ENCODE measurements at places on chromosomes 1 and 21.

GRCh38 chr1:81989524-81989923, 188.8 kb downstream of the ADGRL2 start:
- no peak for DNase-seq

DNA sequence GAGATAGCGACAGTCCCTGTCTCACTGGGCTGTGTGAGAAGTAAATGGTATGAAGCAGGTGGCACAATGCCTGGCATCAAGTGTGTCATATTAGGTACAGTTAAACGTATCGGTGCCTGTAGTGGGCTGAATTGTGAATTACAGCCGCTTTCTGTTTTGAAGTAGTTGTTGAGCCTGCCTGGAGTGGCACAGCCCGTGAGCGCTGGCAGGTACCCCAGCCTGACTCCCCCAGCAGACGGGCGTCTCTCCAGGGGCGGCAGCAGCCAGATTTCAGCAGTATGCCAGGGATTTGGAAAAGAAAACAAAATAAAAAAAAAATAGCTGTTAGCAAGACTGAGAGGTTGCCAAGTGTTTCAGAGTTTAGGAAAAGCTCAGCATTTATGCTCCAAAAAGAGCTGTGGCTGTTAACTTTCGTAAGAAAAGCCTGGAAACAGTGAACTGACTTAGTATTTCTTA, 26.6 kb upstream of the GPR153 start:
- DNase-seq = no peak

DNA sequence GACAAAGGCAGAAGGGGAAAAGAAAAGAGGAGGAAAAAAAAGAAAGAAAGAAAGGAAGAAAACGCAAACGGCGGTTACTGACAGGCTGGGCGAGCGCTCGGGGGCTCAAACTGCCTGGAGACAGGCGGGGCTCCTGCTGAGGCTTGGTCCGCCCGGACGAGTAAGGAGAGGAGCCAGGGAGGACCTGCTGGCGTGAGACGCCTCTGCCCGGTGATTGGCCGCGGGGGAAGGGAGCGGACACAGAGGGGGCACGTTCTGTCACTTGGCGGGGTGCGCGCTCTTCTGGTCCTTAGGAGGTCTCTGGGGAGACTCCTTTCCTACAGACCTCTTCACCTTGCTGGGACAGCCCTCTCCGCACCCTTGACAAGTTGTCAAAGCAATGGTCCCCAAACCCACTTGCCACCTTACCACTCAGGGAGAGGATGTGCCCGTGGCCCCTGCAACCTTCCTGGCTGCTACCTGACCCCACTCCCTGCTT, 791 bp upstream of the PIK3R3 start:
- no peak for DNase-seq

- no peak for DNase-seq
Observed at GRCh38 chr1:17828991-17829390, 73.9 kb downstream of the ACTL8 start.

DNA sequence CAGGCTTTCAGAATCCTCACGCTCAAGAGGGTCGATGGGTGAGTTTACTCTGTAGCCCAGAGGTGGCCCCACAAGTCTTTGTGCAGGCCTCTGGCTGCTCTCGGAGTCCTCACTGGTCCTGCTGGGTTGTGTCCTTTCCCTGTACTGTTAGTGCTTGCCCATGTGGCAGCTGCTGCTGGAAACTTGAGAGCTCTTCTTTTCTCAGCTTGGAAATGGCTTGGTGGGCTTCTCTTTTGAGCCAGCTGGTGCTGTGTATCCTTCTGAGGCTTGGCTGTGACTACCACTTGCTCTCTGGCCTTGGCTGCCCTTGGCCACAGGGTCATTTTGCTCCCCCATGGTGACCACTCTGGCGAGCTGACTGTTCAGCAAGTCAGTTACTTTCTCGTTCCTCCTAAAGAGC, 82.2 kb upstream of the LMO4 start:
- no peak for DNase-seq

- DNase-seq = no peak
Observed at GRCh38 chr1:184075055-184076029, 23.8 kb downstream of the TSEN15 start.

- DNase-seq = no peak
Observed at GRCh38 chr1:12488666-12489354, 129.2 kb downstream of the DHRS3 start.

- no peak for DNase-seq
Observed at GRCh38 chr1:226203240-226203639, 16.7 kb upstream of the ACBD3 start.

GRCh38 chr1:183244466-183244865, 58.4 kb downstream of the LAMC2 start:
- no peak for DNase-seq

DNA sequence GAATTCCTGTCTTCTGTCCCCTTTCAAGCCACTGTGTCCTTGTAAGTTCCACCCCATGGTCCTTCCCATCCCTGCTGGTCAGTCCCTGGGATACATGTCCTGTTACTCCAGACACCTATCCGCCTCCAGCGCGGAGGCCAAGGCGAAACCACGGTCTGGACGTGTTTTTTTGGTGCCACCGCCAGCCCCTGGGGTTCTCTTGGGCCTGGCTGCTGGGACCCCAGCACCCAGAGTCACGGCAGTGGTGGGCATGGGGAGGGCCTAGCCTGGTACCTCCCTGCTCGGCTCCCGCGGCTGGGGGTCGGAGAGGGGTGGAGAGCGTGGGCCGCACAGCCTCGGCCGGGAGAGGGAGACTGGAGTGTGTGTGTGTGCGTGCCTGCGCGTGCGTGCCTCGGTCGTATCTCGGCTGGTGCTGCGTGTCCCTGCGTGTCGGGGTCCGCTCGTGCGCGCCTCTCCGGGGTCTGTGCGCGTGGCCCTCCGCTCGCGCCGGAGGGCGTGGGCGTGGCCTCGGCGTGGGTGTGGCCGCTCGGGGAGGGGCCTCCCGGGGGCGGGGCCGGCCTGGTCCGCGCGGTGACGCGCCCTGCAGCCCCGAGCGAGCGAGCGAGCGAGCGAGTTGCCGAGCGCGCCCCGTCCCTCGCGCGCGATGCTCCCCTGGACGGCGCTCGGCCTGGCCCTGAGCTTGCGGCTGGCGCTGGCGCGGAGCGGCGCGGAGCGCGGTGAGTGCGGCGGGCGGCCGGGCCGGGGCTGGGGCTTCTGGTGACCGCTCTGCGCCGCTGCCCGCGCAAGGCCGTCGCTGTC, at the start of gene VWA1:
Gene VWA1 (plus strand): TSS at position 585 of the 798 bp plus-strand sequence. CDS start 59 bp downstream, at position 644.
- peak; percentile 45 for DNase-seq

- DNase-seq = no peak
Observed at GRCh38 chr1:116824631-116825206, 70.5 kb downstream of the CD2 start.

- DNase-seq = no peak
Observed at GRCh38 chr1:11985171-11985570, 4.9 kb downstream of the MFN2 start.

- DNase-seq = no peak
Observed at GRCh38 chr1:221612047-221612777, 129.7 kb downstream of the DUSP10 start.

DNA sequence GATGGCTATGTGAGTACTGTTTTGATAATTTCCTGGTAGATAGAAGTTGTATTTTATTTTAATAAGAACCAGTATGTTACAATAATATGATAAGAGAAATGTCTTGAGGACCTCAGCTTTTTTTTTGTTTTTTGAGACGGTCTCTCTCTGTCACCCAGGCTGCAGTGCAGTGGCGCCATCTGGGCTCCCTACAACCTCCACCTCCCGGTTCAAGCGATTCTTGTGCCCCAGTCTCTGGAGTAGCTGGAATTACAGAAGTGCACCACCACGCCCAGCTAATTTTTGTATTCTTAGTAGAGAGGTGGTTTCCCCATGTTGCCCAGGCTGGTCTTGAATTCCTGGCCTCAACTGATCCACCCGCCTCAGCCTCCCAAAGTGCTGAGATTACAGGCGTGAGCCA, 968.1 kb upstream of the ADGRL4 start:
- DNase-seq = no peak

DNA sequence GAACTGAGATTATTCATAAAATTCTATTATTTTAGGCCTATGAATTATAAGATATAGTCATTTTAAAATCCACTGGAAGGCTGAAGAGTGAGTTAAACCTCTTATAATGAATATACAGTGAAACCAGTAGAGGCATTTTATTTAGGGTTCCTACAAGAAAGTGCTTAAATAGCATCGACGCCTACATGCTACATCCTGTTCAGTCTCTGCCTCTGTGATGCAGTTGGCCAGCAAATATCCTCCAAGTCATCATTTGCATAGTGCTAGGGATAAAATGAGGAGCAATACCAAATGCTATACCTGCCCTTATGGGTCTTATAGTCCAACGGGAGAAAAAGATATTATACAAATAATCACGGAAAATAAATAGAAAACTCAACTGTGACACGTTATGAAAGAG, 59.6 kb downstream of the EDEM3 start:
- no peak for DNase-seq

- DNase-seq = no peak
Observed at GRCh38 chr1:44628962-44629756, 45.1 kb downstream of the TMEM53 start.

DNA sequence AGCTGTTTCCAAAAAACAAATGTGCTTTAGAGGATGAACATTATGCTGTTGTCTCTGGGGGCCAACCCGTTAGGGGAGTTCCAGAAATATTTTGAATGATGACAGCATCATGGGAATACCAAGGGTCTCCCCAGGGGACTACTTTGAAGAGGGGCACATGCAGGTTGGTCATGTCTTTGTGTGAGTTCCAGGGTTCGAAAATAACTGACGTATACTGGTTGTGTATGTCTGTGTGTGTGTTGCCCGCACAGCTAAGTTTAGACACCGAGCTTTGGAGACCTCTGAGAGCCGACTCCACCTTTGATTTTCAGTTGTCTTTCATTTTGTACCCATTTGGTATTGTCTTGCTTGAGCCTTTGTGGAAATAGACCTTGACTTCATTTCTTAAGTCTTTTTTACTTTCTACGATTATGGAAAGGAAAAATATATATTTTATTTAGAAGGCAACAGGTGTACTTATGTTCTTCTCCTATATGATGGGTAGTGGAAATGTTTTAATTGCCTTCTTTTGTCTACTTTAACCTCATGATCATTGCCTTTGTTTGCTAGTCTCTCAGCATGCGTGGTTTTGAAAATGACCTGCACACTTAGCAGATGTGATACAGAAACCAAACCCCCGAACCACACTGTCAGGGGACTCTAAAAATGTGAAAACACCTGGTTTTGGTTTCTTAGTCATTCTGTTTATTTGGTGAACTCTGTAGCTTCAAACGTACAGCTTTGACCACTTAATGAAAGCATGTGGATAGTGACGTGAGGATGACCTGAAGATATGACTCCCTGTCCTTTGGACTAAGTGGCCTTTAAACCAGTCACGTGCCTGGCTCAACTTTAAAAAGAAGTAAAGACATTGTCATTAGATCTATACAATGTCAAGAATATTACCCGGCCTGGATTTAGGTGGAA, 56.5 kb downstream of the GALNT2 start:
- DNase-seq = no peak

- no peak for DNase-seq
Observed at GRCh38 chr1:3399732-3400131, 54.7 kb upstream of the ARHGEF16 start.

- no peak for DNase-seq
Observed at GRCh38 chr1:26771285-26771642, 16.5 kb upstream of the PIGV start.

GRCh38 chr1:50357186-50357585, 66.1 kb downstream of the DMRTA2 start:
- DNase-seq = no peak

GRCh38 chr1:157107702-157108101, 8.1 kb upstream of the ETV3L start:
- no peak for DNase-seq

DNA sequence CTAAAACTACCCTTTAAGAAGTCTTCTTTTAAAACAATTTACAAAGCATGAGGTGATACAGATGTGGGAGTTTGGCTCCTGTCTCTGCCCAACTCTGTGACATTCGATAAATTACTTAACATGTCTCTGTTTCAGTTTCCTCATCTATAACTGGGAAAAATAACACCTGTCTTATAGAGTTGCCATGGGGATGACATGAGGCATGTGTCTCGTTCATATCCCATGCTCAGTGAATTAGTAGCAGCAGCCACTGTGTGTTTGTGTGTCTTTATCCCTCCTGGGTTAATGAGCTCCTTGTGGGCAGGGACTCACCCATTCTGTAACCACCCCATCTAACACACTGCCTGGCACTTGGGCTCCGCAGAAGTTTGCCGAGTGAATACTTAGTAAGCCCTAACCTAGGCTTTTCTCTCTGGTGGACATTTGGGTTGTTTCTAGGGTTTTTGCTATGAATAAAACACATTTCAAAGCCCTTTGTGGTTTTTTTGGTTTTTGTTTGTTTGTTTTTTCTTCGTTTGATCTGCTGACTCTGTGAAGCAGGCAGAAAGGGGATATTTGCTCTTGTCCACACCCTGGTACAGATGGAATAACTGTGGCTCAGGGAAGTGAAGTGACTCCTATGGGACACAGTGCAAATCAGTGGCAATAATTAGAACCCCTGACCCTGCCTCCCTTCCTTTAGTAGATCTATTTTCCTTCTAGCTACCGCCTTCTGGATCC, 797 bp upstream of the KCNJ9 start:
- DNase-seq = no peak

DNA sequence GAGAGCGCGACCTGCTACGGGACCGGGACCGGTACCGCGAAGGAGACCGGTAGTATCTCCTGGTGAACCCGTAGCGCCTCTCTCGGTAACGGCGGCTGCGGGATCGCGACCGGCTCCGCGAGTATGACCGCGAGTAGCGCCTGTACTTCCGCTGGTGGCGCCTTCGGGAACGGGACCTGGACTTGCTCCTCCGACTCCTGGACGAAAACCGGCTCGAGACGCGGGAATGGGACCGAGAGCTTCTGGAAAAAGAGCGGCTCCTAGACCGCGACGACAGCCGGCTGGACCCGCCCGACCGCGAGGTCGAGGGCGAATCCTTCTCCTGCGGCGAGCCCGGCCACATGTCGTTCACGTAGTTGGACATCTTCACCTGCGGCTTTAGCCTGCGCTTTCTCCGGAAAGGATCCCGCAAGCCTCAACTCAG, 642 bp downstream of the RSRP1 start:
- DNase-seq = peak; percentile 22

DNA sequence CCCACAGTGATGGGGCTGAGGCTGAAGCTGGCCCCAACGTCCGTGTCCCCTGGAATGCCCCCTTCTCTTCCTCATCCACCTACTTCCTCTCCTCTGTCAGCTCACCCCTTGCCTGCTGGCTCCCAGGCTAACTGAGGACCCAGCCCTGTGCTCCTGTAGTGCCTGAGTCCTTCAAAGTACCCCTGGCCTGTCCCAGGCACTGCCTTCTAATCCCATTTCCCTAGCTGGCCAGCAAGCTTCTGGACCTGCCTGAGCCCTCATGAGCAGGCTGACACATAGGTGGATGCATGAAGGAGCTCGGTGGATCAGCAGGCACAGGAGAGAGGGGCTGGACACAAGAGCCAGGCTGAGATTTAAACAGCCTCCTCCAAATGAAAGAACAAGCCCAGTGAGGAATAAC, 650.8 kb downstream of the NPHP4 start:
- DNase-seq = no peak

- DNase-seq = no peak
Observed at GRCh38 chr1:167185062-167185461, 35.6 kb upstream of the POU2F1 start.

- DNase-seq = no peak
Observed at GRCh38 chr1:25145775-25146393, 86.4 kb downstream of the SYF2 start.

- no peak for DNase-seq
Observed at GRCh38 chr1:178964469-178965330, 61.0 kb upstream of the FAM20B start.

GRCh38 chr1:247373721-247374141, 42.1 kb upstream of the ZNF496 start:
- DNase-seq = peak; percentile 23

GRCh38 chr1:112704391-112704933, 2.5 kb downstream of the RHOC start:
- DNase-seq = no peak
